Osteocyte (in vitro differentiated cells): ENCODE measurements at places on chromosomes 12 and 14. TPM values are rescaled to one million over a fixed set of nuclear protein-coding genes. Genes with fewer than 3 reads are reported as not detected.

DNA sequence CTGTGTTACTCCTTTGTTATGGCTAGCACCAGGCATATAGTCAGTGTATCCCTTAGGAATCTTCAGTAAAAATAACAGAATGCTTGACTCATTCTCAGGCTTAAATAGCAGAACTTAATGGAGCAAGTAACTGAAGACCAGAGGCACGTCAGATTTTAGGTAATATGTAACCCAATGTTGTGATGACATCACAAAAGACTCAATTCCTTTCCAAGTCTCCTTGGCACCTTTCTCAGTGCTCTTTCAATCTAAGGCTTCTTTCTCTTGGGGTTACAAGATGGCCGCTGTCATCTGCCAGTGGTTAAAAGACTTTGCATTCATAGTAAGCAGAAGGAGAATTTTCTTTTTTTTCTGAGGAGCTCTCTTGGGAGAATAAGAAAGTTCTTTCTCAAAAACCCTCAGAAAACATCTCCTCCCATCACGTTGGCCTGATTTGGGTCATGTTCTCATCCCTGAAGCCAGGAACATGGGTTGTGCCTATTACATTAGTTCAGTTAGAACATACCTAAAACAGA is 33.4 kb upstream of the DCN start:
- no peak for DNase-seq
- H3K4me3 ChIP-seq: no peak overlapping the region
- peak overlapping the region; percentile 70 for H3K27ac ChIP-seq
- no peaks in the 10 kb centered on the region for H3K36me3 ChIP-seq

DNA sequence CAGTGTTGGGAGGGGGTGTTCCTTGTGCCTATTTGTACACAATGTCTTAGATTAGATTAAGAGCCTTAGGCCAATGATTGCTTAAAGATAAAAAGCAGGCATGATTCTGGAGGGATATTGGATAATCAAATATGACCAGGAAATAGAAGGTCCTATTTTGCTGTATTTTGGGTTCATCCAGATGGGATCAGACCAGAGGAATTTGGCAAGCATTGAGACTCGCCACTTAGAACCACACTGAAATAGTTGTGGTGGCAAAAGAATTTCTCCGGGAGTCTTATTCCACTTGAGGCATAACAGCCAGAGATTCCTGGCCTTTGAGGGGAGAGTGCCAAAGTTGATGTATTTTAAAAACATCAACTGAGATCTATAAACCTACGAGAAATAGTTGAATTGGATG is 327.2 kb downstream of the RAD51B start:
- H3K27ac ChIP-seq: peak overlapping the region; percentile 89
- peaks cover 13% of the 10 kb centered on the region for H3K36me3 ChIP-seq
- no peak for DNase-seq
- H3K4me3 ChIP-seq: peak overlapping the region; percentile 8

GRCh38 chr12:74393272-74393671 is 144.4 kb upstream of the ATXN7L3B start:
- DNase-seq: no peak
- H3K27me3 ChIP-seq: peaks cover 9% of the 10 kb centered on the region
- no peaks in the 10 kb centered on the region for H3K4me1 ChIP-seq
- H3K36me3 ChIP-seq: no peaks in the 10 kb centered on the region
- no peak overlapping the region for H3K27ac ChIP-seq

GRCh38 chr12:116306968-116307367 is 29.5 kb upstream of the MED13L start:
- no peak for DNase-seq
- H3K27me3 ChIP-seq: no peaks in the 10 kb centered on the region
- H3K27ac ChIP-seq: no peak overlapping the region
- H3K4me3 ChIP-seq: no peak overlapping the region
- no peaks in the 10 kb centered on the region for H3K4me1 ChIP-seq

GRCh38 chr12:7451756-7452155 is 7.8 kb upstream of the CD163L1 start:
- no peak overlapping the region for H3K4me3 ChIP-seq
- no peak for DNase-seq
- no peak overlapping the region for H3K27ac ChIP-seq
- H3K27me3 ChIP-seq: peaks cover 31% of the 10 kb centered on the region
- no peaks in the 10 kb centered on the region for H3K36me3 ChIP-seq

DNA sequence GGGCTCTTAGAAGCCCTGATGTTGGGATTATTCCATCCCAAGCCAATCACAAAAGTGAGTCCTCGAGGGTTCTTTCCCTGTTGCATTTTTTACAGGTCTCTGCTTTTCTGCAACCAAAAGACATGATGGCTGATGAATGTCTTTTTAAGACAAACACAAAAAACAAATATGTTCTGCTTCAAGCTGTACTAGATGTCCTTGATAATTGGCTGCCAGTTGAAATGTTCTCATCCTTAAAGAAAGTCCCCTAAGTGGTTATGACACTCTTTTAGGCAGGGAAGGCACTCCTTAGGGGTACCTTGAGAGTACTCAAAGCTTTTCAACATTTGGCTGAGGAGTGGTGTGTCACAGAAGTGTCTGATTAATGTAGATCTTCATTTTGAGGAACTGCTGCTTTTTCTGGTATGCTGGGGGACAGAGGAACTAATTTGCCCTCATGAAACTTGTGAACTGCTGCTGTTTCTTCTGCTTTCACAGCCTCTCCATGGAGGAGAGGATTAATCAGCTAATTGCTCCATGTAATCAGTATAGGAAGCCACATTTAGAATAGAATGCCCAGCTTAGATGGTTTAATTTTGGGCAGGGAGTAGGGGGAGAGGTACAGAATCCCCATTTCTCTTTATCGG is 22.8 kb upstream of the IGF1 start:
- no peak overlapping the region for H3K27ac ChIP-seq
- no peak for DNase-seq
- no peak overlapping the region for H3K4me3 ChIP-seq
- no peaks in the 10 kb centered on the region for H3K4me1 ChIP-seq
- no peaks in the 10 kb centered on the region for H3K36me3 ChIP-seq
- peaks cover 14% of the 10 kb centered on the region for H3K27me3 ChIP-seq

- H3K4me3 ChIP-seq: no peak overlapping the region
- H3K27me3 ChIP-seq: no peaks in the 10 kb centered on the region
- no peaks in the 10 kb centered on the region for H3K4me1 ChIP-seq
- H3K27ac ChIP-seq: no peak overlapping the region
Observed at GRCh38 chr14:98612434-98613200, 659.4 kb downstream of the BCL11B start.

DNA sequence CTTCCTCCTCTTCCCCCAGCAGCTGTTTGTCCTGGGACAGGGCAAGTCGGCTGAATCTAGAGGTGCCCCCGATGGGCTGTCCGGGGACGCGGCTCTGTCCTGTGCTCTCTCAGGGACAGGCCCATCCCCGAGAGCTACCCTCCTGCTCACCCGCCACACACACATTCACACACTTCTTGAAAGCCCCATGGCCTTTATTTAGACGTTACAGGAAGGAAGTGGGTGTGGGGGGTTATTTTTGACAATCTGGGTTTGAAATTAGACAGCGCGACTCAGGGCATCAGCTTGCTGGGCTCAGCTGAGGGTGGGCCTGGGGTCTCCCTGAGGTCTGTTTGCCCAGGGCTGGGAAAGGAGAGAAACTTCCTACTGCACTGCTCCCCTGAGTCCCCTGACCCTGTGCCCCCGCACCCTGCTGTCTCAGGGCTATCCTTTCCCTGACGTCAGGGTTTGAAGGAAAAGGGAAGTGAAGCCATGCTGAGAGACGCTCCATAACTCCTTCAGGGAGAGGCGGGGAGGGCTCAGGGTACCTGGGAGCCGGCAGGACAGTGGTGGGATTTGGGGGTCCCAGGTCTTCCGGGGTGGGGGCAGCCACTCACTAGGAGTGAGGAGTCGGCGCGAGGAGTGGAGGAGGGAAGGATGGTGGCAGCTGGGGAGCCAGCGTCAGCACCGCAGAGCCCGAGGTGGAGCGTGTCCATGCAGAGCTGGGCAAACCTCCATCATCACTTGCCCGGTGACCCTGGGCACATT is 8.1 kb downstream of the PTPN6 start:
- no peak overlapping the region for H3K4me3 ChIP-seq
- H3K36me3 ChIP-seq: no peaks in the 10 kb centered on the region
- peaks cover 15% of the 10 kb centered on the region for H3K4me1 ChIP-seq
- no peaks in the 10 kb centered on the region for H3K27me3 ChIP-seq
- H3K27ac ChIP-seq: no peak overlapping the region
- DNase-seq: no peak

- peaks cover 15% of the 10 kb centered on the region for H3K36me3 ChIP-seq
- peaks cover 2% of the 10 kb centered on the region for H3K27me3 ChIP-seq
- no peak for DNase-seq
- peak overlapping the region; percentile 90 for H3K27ac ChIP-seq
- peaks cover 82% of the 10 kb centered on the region for H3K4me1 ChIP-seq
Observed at GRCh38 chr14:96094211-96094610, 55.0 kb downstream of the C14orf132 start.

DNA sequence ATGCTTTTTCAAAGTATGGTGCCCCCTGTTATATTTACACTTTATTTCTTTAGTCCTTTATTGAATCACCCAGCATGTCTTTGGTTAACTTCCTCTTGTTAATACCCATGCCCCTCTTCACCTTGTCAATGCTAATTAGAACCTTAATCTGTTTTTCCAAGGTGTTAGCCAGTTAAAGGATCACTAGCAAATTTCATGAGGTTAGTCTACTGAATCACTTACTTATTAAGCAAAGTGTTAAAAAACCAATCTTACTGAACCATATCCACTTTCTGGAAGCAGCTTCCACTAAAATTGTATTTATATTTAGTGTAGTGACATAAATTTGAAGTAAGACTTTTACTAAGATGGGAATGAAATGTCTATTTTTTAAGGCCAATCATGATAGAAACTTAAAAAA is 27.9 kb downstream of the TAOK3 start:
- H3K36me3 ChIP-seq: no peaks in the 10 kb centered on the region
- no peak for DNase-seq
- H3K4me3 ChIP-seq: no peak overlapping the region
- H3K27me3 ChIP-seq: no peaks in the 10 kb centered on the region

GRCh38 chr14:76926521-76927251 is 100.5 kb downstream of the LRRC74A start:
- no peaks in the 10 kb centered on the region for H3K36me3 ChIP-seq
- H3K4me3 ChIP-seq: no peak overlapping the region
- H3K4me1 ChIP-seq: peaks cover 69% of the 10 kb centered on the region
- peak overlapping the region; percentile 85 for H3K27ac ChIP-seq

- no peak for DNase-seq
- H3K36me3 ChIP-seq: peaks cover 19% of the 10 kb centered on the region
- H3K4me3 ChIP-seq: peak overlapping the region; percentile 4
Observed at GRCh38 chr12:116222358-116222757, 55.1 kb downstream of the MED13L start.

DNA sequence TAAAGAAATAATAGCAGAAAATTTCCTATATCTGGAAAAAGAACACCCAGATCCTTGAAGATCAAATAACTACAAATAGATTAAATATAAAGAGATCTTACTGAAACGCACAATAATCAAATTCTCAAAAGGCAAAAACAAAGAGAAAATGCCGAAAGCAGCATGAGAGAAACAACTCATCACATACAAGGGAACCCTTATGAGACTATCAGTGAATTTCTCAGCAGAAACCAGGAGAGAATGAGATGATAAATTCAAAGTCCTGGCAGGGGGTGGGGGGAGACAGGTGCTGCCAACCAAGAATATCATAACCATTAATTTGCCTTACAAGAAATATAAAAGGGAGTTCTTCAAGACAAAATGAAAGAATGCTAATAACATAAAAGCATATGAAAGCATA is 73.7 kb downstream of the CEP128 start:
- H3K4me3 ChIP-seq: no peak overlapping the region
- no peak for DNase-seq
- peaks cover 16% of the 10 kb centered on the region for H3K4me1 ChIP-seq
- no peak overlapping the region for H3K27ac ChIP-seq
- H3K36me3 ChIP-seq: peaks cover 26% of the 10 kb centered on the region

- no peaks in the 10 kb centered on the region for H3K27me3 ChIP-seq
- H3K36me3 ChIP-seq: no peaks in the 10 kb centered on the region
- H3K27ac ChIP-seq: no peak overlapping the region
- H3K4me1 ChIP-seq: no peaks in the 10 kb centered on the region
Observed at GRCh38 chr12:61111218-61111617, 1149.0 kb upstream of the USP15 start.

DNA sequence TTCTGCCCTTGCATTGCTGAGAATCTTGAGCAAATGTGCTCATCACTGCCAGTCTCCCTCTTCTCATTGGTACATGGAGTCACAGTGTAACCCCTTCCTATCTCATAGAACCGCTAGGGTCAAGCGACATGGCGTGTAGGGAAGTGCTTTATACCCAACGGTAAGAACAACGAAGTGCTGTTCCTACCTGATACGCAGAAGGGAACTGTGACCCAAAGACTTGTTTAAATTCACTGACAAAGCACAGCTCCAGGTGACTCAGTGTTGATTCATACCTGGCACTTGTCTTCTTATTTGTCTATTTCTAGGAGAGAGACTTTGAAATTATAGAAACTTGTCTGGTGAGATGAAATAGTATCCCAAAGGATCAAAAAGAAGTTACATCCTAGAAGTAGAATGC is 53.7 kb downstream of the FBXL14 start:
- H3K36me3 ChIP-seq: peaks cover 19% of the 10 kb centered on the region
- H3K4me1 ChIP-seq: peaks cover 34% of the 10 kb centered on the region
- no peak overlapping the region for H3K27ac ChIP-seq
- H3K27me3 ChIP-seq: no peaks in the 10 kb centered on the region

DNA sequence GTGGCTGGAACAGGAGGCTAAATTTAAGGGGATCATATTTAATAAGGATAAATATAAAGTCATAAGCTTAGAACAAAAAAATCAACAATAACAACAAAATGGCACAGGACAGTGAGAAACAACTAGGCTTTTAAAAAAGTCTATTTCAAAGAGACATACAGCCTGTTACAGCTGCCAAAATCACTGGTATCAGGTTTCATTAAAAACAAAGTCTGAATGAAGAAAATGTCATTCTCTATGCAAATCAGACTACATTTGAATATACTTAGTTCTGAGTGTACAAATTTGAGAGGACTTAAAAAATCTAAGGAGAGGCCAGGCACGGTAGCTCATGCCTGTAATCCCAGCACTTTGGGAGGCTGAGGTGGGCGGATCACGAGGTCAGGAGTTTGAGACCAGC is 44.0 kb downstream of the TFCP2 start:
- H3K36me3 ChIP-seq: peaks cover 5% of the 10 kb centered on the region
- no peak overlapping the region for H3K4me3 ChIP-seq
- H3K4me1 ChIP-seq: peaks cover 11% of the 10 kb centered on the region
- H3K27ac ChIP-seq: no peak overlapping the region

- peaks cover 38% of the 10 kb centered on the region for H3K4me1 ChIP-seq
- no peaks in the 10 kb centered on the region for H3K27me3 ChIP-seq
- peaks cover 16% of the 10 kb centered on the region for H3K36me3 ChIP-seq
- peak overlapping the region; percentile 89 for H3K4me3 ChIP-seq
Observed at GRCh38 chr12:120468821-120469449, 613 bp downstream of the SRSF9 start.

Gene TMEM52B
- not detected in 2 replicates for total RNA-seq

Gene BHLHE41
- total RNA-seq: 1.1 and 1.4 TPM in 2 replicates

Gene SMIM41
- total RNA-seq: not detected in 2 replicates

Gene PLEKHD1
- 0.08 and 0.10 TPM in 2 replicates for total RNA-seq

Gene NTN4
- 654 and 670 TPM in 2 replicates for total RNA-seq

Gene CLEC4C
- total RNA-seq: not detected in 2 replicates

Gene AACS
- 21.8 and 22.0 TPM in 2 replicates for total RNA-seq

Gene DIO3
- 0.34 and 0.43 TPM in 2 replicates for total RNA-seq

Gene GPR162
- 11.5 and 12.0 TPM in 2 replicates for total RNA-seq

Gene SLC38A2
- total RNA-seq: 754 and 795 TPM in 2 replicates

Gene PDE3A
- total RNA-seq: 27.8 TPM in 2 replicates

Gene CCDC38
- total RNA-seq: not detected in 2 replicates

Gene ZBTB25
- 9.4 and 10.9 TPM in 2 replicates for total RNA-seq
